ENCODE measurements at places on chromosomes 3 and 15.

DNA sequence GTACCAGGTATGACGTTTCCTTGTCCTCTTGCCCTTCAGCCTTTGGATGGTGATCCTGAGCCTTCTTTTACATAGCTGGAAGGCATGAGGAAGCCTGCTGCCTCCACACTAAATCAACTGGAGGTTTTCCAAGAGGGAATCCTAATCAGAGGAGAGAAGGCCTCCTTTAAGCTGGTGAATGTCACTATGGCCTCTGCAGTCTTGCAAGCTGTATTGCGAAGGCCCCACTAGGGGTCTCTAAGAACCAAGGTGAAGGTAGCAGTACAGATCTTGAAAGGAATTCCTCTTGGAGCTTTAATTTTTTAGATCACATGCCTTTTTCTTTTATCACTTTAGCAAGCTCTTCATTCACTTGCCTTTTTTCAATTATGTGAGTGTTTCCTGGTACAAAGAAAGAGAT is 119.2 kb downstream of the GHSR start:
- no peak for DNase-seq

GRCh38 chr15:67825881-67826716 is 790 bp downstream of the SKOR1 start:
- DNase-seq: no peak

DNA sequence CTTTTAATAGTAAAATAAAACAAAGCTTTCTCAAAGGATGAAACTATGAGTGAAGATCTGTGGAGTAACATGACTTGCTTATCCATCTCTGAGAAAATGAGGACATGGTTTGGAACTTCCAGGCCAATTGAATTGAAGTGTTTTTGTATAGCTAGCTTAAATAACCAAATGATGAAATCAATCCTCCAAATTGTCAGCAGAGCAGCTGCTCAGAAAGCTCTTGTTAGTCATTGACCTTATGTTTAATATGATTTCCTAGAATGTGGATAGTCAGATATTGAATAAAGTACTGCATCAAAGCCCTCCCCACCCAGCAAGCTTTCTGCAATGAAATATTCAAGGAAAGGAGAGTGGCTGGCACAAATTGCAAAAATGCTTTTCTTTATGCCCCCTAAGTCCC is 437.2 kb downstream of the MFSD1 start:
- DNase-seq: no peak

- no peak for DNase-seq
Measured at GRCh38 chr15:70031713-70032112, 66.0 kb downstream of the TLE3 start.

DNA sequence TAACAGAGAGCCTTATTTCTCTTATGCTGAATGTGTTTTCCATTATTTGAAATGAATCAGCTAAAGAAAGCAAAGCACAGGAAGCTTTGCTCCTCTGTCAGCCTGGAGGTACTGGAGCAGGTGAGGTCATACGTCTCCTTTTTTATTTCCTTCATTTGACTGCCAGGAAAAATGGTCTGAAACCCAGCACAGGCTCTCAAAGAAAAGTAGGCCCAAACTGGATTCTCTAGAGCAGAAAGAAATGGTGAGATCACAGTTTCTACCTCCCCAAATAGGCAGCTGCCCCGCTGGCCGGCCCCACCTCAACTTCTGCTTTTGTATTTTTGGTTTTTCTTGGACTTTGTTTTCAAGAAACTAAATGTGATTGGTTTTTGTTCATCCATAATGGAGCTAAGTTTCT is 95.1 kb downstream of the RPL39L start:
- DNase-seq: no peak

GRCh38 chr3:64894006-64894405 is 206.2 kb upstream of the ADAMTS9 start:
- DNase-seq: no peak

DNA sequence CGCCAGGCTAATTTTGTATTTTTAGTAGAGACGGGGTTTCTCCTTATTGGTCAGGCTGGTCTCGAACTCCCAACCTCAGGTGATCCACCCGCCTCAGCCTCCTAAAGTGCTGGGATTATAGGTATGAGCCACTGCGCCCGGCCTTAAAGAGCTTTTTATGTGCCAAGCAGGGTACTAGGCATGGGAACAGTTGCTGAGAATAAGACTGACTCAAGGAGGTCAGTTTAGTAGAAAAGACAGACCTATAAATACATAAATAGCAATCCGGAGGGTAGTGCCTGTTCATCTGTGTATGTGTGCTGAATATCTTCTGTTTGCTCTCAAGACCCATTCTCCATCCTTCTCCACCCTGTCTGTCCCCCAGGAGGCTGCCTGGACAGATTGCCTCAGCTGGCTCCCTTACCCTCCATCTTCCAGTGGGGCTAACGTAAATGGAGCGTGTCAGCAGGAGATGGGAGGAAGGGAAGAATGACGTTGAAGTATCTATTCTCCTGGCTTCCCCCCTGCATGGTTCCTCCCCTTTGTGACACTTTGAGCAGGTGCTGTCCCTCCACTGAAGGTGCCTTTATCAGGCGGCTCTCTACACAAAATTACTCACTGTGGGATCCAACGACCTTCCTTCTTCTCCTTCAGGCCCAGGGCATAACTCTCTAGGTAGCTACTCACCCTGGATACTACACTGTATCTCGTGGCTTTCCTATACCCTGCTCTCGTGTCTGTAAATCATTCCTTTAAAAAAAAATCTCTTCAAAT is 31.1 kb downstream of the FBXO40 start:
- no peak for DNase-seq

GRCh38 chr15:31341496-31342195 is 15.0 kb downstream of the KLF13 start:
- no peak for DNase-seq

DNA sequence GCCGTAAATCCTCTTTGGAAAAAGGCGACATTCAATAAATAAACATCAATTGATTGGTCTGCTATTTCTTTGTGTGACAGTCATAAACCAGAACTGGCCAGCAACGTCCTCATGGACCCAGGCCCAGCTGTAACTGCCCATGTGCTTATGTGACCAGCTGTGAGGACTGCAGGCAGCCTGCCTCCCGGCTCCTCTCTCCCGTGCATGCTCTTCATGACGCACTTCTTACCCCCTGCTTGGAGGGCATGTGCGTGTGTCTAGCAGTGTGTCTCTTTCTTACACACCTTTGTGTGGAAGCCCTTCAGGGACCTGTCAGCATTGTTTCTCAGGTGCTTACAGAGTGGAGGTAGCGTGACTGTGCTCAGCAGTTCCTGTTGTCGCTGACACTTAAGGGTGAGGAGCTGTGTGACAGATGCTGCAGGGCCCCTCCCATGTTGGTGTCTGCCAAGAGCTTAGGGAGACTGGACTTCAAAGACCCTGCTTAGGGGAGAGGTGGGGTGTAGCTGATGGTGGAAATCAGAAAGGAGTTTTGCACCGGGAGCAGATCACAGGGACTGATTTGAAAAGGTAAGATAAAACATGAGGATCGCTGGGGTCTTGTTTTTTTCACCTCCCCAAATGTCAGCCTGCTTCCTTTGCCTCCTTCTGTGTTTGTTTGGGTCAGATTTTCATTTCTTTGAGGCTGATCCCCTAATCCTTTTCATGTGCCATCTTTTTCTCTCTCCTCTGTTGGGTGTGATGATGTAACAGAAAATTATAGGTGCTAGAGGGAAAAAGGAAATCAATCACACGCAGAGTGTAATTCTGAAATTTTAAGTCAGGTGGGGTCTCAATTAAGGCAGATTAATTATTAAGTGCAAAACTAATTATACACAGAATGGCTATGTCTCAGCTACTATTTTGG is 2.1 kb downstream of the PODXL2 start:
- DNase-seq: no peak

GRCh38 chr15:64982472-64982871 is 7.2 kb downstream of the SPG21 start:
- DNase-seq: no peak

- DNase-seq: no peak
Measured at GRCh38 chr3:36964817-36965216, 20.0 kb upstream of the TRANK1 start.

DNA sequence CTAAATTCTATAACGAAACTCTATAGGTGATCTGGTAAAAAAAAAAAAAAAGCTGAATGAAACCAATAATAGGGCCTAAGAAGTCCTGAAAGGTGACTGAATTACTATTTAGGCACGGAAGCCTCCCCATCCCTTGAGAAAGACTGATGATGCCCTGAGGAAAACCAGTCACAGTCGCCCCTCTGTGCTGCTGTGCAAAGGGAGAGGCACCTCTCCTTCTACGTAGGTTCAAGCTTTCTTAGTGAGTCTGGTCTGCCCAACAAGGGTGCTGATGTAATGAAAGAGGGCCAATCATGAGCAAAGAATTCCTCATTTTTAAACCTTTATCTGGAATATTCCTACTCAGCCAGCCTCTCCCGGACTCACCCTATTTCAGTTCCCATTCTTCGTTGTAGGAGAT is 11.9 kb downstream of the NPHP3 start:
- DNase-seq: no peak

DNA sequence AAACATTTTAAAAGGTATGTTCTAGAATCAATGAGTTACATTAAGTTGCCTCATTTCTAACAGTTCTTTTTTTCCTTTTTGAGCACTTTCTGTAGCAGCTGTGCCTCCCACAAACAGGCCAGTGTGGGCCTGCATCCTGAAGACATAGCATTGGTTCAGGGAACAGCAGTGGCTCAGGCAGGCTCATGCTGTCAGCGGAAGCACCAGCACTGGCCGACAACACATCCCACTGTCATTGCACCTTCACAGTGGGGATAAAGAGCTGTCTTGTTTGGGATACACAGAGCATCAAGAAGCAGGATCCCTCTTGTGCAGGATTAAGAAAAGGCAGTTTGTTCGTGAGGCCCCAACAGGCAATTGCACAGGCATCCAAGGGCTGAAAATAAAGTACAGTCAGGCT is 123.3 kb downstream of the MOBP start:
- no peak for DNase-seq

DNA sequence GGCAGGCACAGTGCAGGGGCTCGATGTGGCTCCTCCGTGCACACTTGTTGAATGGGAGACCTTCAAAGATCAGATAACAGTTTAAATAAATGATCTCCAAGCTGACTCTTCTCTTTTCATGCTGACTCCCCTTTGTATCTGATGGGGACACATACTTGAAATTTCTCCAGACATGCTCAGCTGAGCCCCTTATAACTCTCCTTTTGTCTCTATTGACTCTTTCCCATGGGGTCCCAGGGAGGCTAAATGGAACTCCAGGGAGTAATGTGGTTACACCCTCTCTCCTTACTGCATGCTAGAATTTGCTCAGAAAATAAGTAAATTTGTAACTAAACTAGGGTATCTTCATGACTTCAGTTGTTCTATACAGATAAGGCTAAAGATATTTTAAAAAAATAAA is 48.2 kb upstream of the TM4SF4 start:
- DNase-seq: no peak

- no peak for DNase-seq
Measured at GRCh38 chr15:75195122-75195765, 6.4 kb upstream of the C15orf39 start.

DNA sequence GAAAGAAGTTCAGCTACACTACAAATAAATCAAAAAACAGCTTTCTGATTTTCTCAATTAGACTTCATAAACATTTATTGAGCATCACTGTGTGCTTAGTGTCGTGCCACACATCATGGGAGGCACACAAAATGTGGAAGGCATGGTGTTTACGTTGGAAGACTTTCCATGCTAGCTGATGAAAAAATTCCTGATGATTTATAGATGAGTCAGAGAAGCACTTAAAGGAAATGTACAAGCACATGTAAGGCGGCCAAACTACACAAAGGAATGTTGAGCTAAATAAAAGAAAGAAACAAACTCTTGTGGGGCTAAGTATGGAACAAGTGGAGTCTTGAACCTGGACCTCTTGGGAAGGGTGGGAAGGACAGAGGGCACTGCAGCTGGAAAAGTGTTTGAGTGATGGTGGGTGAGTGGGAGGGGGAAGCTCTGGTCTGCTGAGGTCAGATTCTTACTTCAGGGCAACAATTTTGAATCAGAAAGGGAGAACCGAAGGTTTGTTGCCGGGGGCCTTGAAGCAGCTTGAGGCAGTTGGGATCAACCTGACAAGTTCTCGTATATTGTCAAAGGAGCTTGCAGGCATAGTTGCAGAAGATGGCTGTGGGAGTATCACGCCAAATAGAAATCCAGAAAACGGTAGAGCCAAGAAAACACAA is 66.9 kb downstream of the FOXB1 start:
- DNase-seq: no peak

DNA sequence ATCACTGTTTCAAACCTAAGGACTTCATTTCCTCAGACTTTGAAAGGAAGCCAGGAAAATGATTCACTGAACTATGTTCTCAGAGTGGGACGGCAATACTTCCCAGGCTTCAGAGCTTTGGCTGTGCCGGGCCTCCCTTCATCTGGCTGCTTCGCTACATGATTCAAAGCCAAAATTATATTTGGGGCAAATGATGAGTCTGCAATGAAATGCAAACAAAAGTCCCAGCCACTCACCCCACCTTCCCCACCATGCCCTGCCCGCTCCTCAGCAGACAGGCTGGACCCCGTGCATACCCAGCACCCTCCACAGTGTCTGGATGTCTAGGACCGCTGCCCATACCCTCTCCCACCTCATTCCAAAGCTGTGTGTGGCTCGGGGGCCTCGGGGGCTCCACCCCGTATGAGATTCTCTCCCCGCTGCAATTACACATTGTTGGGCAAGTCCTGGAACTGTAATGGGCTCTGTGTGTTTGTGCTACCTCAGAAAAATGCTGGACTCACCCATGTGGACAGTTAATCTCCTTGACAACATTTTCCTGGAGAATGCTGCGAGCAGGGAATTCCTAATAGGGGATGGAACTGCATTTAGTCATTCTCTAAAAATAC is 32.2 kb downstream of the ATP10A start:
- no peak for DNase-seq

GRCh38 chr3:66934041-66934440 is 64.1 kb upstream of the KBTBD8 start:
- no peak for DNase-seq

GRCh38 chr3:148186881-148187280 is 510.8 kb upstream of the AGTR1 start:
- no peak for DNase-seq

DNA sequence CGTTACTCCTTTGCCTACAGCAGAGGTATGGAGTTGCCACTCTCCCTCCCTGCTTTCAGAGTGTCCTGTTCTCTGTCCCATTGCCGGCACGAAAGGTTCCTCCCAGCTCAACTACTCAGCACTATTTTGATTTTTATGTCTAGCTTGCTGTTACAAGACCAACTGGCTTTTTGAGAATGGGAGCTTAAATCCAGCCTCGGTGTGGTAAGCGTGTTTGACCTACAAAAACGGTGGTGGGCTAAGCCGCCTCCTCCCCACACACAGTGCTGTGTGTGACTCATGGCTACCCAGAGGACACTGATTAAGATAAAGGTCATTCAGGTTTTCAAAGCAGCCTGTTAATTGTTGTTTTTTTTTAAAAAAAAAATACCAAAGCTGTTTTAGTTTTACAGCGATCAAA is 64.5 kb downstream of the LRTM1 start:
- no peak for DNase-seq

DNA sequence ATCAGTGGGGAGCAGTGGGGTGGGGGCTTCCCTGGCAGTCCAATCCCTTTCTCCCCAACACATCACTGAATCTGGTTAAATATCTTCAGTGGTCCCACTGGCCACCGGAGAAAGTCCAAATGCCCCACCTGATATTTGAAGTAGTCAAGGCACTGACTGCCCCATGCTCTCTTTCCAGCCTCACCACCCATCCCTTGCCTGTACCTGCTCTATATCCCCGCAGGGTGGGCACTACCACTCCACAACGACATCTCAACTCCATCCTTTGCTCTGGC is 101.7 kb downstream of the DAPK2 start:
- no peak for DNase-seq

All from natural killer cell treated with Interleukin-12 subunit alpha and Interleukin-12 subunit beta and Interleukin-15 and Interleukin-18, amount 100 ng/mL, for 72 hours (primary cell).